HFFc6 (cell line): ENCODE measurements at places on chromosomes 16 and 17.
A peak's percentile ranks its signal among the peaks of the same experiment; 100 is the strongest.

DNA sequence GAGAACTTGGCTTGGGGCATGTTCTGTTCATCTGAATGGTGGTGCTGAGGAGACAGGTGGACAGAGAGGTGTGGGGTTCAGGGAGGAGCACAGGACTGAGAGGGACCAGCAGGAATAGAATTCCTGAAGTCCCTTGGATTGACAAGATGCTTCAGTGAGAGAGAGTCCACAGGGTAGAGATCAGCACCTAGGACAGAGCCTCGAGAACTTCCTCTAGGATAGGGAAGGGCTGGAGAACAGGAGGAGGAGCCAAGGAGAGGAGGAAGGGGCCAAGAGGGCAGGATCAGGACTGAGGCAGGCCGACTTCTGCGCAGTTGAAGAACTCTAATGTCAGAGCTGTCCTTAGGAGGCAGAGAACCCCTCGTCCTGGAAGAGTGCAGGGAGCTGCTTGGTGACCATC, 138.4 kb downstream of the PRKCB start:
- no peak for DNase-seq

DNA sequence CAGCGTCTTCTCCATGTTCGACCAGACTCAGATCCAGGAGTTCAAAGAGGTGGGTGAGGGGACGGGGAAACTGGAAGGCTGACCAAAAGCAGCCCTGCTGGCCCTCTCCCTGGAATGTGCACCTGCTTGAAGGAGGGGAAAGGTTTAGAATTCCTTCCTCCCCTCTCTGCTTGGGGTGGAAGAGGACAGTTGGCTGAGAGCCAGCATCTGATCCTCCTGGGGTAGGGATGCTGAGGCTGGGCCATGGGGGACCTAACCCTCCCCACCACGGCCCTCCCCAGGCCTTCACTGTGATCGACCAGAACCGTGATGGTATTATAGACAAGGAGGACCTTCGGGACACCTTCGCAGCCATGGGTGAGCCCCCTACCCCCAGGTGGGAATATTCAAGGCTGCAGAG, 1.3 kb downstream of the MYL11 start:
- no peak for DNase-seq

DNA sequence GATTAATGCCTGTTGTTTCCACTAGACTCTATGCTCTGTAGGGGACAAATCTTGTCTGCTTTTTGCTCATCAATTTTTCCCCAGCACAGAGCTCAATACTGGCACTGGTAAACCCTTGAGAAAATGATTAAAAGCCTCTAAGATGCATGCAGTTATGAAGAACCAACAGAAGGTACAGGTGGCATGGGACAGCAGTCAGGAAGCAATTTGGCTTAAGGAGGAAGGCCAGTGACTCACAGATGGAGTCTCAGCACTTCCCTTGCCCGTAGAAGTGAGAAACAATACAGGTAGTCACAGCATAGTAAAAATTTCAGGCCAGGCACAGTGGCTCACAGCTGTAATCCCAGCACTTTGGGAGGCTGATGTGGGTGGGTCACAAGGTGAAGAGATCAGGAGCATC, 504.7 kb upstream of the RBFOX1 start:
- no peak for DNase-seq

DNA sequence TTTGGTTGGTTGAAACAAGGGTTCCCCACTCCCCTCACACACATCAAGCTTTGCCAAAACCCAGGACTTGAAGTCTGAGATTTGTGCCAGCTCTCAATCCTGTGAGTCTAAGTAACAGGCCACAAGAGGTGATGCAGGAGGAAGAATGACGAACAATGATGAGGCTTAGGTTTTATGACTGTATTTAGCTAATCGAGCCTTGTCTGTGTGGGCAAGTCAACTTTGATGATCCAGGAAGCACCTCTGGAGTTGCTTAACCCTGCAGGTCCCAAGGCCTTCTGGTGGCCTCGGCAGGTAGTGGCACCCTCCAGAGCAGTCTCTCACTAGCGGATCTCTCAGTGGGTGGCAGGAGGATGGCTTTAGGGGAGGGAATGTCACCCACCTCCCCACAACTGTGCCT, 28.7 kb downstream of the CDK5RAP3 start:
- peak; percentile 43 for DNase-seq

- DNase-seq: peak; percentile 34
Measured at GRCh38 chr17:29572691-29573557, 4.4 kb downstream of the TP53I13 start.

DNA sequence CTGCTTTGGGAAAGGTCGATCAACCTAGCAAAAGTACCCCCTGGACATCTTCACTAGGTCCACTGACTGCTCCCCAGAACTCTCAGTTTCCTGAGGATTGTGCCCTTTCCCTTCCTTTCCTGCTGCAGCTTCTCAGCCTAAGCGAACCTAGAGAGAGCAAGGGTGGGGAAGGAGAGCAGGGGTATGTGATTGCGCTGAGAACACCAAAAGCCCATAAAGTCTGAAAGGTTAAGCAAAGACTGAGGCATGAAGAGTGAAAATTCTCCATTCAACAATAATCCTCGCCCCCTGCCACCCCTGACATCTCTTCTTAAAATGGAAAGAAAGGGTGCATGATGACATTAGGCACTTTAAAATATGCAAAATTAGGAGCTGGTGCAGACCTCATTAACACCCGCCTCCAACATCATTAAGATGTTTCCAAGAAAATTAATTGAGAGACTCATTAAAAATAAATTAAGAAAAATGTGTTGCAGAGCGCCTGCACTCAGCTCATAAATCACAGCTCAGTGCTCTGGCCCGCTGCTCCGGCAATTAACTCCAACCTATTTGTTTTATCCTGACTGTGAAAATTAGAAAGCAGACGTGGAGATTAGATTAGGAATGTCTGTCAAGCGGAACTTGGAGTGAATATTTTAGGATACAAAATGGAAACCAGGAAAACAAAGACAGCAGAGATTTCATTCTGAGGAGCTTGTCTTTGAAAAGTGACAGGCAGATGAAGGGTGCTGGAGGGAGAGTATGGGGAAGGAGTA, 49.1 kb upstream of the PMFBP1 start:
- DNase-seq: no peak
